DMS153 (cell line): ENCODE measurements at places on chromosomes 6 and 20.

GRCh38 chr6:138806889-138807288 lies 11.0 kb downstream of the ECT2L start:
- no peak for DNase-seq

GRCh38 chr6:105838171-105838570 lies 248.0 kb upstream of the PRDM1 start:
- DNase-seq: no peak

DNA sequence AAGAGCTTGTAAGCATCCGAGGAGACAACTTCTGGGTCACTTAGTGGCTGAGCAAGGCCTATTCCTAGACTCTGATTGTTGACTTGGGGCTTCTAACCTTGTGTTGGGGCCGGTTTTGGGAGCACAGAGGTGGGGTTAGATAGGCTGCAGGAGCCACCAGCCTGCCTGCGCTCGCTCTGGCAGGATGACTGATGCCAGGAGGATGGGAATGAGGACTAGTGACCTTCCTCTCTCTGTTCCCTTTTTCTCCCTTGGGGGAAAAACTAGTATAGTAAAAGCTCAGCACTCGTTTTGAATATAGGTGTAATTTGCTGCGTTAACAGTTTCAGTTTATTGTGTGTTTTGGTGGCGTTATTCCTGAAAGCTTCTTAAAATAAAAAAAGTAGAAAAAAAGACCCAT lies 141.5 kb downstream of the ARID1B start:
- no peak for DNase-seq

DNA sequence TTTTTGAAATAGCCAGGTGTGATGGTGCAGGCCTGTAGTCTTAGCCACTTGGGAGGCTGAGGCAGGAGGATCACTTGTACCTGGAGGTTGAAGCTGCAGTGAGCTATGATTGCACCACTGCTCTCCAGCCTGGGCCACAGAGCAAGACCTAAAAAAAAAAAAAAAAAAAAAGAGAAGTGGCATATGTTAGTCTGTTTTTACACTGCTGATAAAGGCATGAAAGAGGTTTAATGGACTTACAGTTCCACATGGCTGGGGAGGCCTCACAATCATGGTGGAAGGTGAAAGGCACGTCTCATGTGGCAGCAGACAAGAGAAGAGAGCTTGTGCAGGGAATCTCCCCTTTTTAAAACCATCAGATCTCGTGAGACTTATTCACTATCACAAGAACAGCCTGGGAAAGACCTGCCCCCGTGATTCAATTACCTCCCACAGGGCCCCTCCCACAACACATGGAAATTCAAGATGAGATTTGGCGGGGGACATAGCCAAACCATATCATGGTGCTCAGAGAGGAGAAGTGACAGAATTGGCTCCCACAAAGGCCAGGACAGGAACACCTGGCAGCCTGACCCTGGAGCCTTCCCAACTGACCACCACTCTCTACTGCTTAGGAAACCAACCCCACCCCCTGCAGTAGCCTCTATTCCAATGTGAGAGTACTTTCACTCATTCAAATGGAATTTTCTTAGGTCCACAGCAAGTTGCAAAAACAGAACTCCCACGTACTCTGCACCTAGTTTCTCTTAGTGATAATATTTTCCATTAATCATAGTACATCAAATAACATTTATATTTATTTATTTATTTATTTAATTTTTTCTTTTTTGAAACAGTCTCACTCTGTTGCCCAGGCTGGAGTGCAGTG lies 29.8 kb downstream of the ARHGAP40 start:
- DNase-seq: no peak

- no peak for DNase-seq
Measured at GRCh38 chr6:148524471-148524882, 181.8 kb downstream of the SASH1 start.

GRCh38 chr20:37220731-37221130 lies 40.9 kb downstream of the GHRH start:
- no peak for DNase-seq

- no peak for DNase-seq
Measured at GRCh38 chr20:37314617-37315016, 25.2 kb downstream of the MANBAL start.

- DNase-seq: no peak
Measured at GRCh38 chr20:52402950-52403349, 211.4 kb upstream of the ZFP64 start.

GRCh38 chr20:15564981-15565380 lies 1008.3 kb downstream of the KIF16B start:
- no peak for DNase-seq

DNA sequence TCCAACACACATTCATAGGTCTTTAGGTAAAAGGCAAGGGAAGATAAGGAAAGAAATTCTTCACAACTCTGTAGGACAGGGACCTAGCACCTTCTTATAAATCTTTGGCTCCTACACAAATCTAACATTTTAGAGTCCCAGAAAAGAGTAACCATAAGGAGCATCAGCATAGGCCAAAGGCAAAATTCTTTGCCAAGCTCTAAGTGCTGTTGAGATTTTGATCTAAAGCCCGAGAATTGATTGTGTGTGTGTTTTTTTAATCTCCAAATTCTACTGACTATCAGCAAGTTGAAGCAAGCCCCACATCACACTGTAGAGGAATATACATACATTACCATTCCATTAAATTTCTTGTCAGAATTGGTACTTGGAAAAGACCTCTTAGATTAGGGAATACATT lies 233.6 kb downstream of the BTBD9 start:
- no peak for DNase-seq

DNA sequence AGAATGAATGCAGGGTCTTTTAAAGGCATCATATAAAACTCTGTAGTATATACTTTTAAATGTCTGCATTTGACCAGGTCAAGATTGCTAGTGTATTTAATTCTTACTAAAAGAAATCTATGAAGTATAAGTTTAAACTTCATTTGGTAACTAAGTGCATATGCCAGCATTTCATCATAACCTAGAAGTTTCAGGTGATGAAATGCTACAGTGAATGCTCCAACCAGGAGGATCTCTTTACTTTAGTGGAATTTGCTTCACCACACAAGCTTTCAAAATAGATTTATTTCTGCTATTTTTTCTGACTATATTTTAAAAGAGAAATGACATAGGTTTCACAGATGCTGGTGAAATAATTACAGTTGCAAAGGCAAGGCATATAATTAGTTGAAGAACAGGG lies 141.9 kb downstream of the HIVEP2 start:
- no peak for DNase-seq

- DNase-seq: no peak
Measured at GRCh38 chr20:951384-952169, 35.4 kb upstream of the ANGPT4 start.

DNA sequence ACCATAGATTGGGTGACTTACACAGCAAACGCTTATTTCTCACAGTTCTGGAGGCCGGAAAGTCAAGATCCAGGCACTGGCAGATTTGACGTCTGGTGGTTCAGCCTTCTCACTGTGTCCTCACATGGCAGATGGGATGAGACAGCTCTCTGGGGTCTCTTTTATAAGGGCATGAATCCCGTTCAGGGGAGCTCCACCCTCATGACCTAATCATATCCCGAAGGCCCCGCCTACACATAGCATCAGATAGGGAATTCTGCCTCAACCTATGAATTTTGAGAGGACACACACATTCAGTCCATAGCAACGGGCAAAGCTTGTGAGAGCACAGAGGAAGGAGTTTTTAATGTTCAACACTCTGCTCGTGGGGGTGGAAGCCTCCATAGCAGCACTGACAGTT lies 27.5 kb downstream of the DAAM2 start:
- no peak for DNase-seq

DNA sequence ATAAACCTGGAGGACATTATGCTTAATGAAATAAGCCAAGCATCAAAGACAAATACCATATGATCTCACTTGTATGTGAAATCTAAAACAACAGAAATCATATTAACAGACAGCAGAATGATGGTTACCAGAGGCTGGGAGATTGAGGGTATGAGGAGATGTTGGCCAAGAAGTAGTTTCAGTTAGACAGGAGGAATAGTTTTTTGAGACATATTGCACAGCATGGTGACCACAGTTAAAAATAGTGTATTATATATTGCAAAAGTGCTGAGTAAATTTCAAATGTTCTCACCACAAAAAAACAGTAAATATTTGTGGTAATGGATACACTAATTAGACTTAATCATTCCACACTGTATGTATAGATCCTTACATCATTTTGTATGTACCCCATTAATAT lies 1.8 kb downstream of the GABRR1 start:
- no peak for DNase-seq

GRCh38 chr6:122286512-122286911 lies 112.9 kb upstream of the HSF2 start:
- no peak for DNase-seq

- DNase-seq: no peak
Measured at GRCh38 chr20:59817846-59818615, 115.4 kb downstream of the SYCP2 start.

GRCh38 chr6:104630955-104631354 lies 228.8 kb downstream of the HACE1 start:
- DNase-seq: no peak

DNA sequence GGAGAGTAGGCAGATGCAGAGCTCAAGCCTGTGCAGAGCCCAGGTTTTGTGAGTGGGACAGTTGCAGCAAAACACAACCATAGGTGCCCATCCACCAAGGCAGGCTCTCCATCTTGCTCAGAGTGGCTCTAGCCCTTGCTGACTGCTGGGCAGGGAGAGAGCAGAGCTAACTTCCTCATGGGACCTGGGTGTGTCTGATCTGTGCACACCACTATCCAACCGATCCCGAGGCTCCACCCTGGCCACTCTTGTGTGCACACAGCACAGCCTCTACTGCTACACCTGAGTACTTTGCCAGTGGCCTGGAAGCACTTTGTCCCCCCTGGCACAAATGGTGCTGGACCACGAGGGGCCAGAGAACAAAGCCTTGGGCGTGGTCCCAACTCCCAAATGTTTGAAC lies 7.9 kb upstream of the DEFB125 start:
- DNase-seq: no peak

GRCh38 chr6:29092957-29093356 lies 5.8 kb upstream of the OR2B3 start:
- DNase-seq: no peak

- no peak for DNase-seq
Measured at GRCh38 chr6:2230659-2231277, 14.6 kb downstream of the GMDS start.

DNA sequence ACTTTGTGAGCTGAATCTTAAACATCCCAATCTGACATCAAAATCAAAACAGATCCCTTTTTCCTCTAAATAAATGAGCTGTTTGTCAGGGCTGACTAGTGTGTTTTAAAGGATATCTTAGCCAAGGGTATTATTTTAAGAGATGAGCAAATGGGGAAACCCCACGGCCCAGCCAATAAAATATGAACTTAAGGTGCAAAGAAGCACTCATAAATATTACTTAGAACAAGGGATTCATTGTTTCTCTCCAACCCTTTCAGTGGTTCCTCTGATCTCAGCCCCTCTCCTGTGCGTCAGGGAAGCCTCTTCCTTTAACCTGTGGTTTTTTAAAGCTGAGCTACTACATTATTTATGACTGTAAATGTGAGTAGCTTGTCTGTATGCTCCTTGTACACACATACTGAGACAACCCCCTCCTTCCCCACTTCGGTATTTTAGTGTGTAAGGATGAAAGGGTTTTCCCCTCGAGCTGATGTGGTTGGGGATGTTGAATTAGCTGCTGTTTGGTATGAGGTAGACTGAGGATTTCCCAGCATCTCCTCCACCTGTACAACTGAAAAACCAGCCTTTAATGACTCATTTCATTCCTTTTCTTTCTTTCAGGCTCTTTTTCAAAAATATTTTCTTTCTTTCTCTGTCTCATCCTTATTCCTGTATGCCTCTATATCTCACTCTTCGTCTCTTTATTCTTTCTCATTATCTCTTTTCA lies 6.5 kb downstream of the BMP5 start:
- DNase-seq: peak; percentile 40

GRCh38 chr20:64133951-64134407 lies 26.6 kb upstream of the NPBWR2 start:
- no peak for DNase-seq

DNA sequence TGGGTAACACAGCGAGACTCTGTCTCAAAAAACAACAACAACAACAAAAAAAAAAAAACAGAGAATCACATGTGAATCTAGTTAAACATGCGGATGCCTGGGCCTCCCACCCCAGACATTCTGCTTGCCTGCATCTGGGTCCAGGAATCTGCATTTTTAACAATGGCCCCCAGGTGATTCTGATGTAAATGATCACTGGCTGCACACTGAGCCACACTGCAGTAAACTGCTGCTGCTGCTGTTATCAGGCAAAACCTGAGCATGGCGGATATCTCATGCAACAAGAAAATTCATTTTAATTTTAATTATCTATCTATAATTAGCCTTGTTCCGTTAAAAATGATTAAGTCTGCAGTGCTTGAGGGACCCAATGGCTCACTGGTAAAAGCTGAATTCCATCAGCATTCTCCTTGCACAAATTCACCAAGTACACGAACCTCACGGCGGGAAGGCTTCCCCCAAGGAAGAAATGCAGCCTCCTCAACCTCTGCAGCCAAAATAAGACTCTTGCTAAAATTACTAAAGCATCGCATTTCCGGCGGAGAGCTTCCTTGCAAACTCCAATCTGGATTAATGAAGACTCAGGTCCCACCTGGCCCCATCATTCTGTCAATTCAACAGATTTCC lies 81.6 kb upstream of the SNX9 start:
- no peak for DNase-seq

- DNase-seq: no peak
Measured at GRCh38 chr6:1279065-1279464, 32.8 kb upstream of the FOXQ1 start.

- DNase-seq: no peak
Measured at GRCh38 chr6:40159865-40160264, 225.6 kb upstream of the MOCS1 start.

DNA sequence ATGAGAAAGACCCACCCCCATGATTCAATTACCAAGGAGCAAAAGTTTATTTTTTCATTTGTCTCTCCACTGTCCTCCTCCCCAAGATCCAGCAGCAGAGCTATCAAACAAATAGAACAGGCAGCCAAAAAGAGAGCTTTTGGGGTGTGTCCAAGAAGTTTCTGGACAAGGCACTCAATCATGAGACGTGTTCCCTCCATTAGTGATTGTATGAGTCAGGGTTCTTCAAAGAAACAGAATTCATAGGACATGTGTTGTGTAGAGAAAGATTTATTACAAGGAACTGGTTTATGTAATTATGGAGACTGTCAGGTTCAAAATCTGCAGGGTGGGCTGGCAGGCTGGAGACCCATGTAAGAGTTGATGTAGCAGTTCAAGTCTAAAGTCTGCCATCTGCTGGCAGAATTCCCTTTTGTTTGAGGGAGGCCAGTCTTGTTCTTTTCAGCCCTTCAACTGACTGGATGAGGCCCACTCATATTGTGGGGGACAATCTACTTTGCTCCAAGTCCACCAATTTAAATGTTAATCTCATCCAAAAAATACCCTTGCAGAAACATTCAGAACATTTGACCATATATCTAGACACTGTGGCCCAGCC lies 248.1 kb upstream of the OPRM1 start:
- no peak for DNase-seq

- no peak for DNase-seq
Measured at GRCh38 chr6:3222506-3223038, 4.9 kb downstream of the TUBB2B start.

DNA sequence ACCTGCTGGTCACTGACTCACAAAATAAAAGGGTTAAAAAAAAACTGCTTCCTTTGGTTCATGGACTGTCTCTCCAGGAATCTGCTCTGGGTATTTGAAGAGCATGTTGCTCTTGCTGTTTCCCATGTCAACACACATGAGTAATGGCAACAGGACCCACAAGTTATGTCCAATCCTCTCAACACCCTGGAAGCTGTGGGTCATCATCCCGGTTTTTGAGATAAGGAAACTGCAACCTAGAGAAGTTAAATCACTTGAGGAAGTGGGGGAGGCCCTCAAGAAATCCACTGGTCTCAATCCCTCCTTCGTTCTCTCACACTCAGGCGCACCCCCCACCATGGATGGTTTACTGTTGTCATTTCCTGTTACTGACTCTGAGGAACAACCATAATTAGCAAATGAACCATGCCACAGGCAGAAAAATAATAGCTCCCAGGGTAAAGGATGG lies 12.4 kb downstream of the MAP1LC3A start:
- no peak for DNase-seq
